OCI-LY7 (cell line): ENCODE measurements at places on chromosomes 4 and X. TPM values are rescaled to one million over a fixed set of nuclear protein-coding genes. Genes with fewer than 3 reads are reported as not detected.

Gene ZC4H2
- total RNA-seq: 23.4 and 24.9 TPM in 2 replicates

Gene TLR1
- 6.0 and 7.4 TPM in 2 replicates for total RNA-seq

Gene TEX11
- not detected in 2 replicates for total RNA-seq

Gene WWC2
- not detected in 2 replicates for total RNA-seq

Gene RASGEF1B
- total RNA-seq: 5.7 and 9.8 TPM in 2 replicates

Gene SPACA5B
- total RNA-seq: not detected in 2 replicates

Gene PTPN13
- not detected in 2 replicates for total RNA-seq

Gene CCDC110
- 12.0 and 14.0 TPM in 2 replicates for total RNA-seq

Gene NEIL3
- 22.9 and 24.6 TPM in 2 replicates for total RNA-seq
